ENCODE measurements at places on chromosomes 5 and 9.

DNA sequence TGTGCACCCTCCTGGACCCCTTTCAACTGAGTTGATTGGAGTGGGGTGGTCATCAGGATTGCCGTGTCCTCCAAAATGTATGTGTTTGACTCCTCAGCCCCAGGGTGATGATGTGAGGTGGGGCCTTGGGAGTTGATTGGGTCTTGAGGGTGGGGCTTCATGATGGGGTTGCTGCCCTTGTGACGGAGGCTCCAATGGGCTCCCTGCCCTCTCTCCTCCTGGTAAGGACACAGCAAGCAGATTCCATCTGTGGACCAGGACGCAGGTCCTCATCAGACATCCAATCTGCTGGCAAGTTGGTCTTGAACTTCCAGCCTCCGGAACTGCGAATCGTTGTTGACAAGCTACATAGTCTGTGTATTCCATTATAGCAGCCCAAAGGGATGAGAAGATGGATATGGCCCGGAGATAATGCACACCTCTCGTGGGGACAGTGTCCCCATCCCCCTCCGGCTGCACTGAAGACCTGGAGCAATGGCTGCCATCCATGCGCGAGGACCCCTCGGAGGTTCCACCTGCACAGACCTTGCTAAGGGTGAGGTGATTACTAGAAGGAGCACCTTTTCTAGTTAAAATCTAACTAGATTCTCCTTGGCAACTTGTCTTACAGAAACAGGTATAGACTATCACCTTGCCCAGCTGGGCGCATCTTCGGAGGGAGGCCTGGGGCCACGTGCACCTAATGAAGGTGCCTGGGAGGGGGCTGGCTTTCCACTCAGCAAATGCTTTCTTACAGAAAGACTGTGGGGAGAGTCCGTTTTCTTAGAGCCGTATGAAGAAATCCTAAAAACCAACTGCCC lies 75.7 kb upstream of the IRX4 start:
- no peak for DNase-seq

GRCh38 chr5:131647048-131647769 lies 12.2 kb upstream of the RAPGEF6 start:
- DNase-seq = no peak

- DNase-seq = no peak
These were observed 20.8 kb downstream of the ASS1 start for GRCh38 chr9:130465383-130466096.

DNA sequence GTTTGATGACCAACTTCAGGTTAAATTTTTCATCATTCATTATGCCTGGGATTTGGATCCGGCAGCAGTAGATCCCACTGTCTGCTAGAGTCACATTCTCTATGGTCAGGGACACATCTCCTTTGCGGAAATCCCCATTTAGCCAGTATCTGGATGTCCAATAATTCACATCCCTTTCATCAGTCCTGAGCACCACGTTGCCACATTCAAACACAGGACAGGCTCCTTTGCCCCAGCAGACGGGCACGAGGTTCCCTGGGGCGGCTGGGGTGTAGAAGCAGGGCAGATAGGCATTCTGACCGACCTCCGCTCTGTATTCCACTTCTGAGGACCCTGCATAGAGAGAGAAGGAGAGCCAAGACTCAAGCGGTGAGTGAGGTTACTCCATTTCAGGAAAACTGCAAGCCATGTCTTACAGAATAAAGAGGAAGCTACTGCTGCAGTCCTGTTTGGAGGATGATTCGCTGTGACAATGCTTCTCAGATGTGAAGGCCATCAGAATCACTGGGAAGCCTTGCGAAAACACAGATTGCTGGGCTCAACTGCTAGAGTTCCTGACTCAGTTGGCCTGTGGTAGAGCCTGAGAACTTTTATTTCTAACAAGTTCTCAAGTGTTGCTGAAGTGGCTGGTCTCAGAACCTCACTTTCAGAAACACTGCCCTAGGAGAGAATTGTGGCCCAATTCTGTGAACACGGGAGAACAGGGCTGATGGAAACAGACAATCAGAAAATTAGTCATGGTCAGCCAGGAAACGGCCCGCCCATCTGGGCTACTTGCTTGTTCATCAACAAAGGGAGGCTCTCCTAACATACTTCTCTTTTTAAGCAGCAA lies 2.0 kb downstream of the HAVCR2 start:
- no peak for DNase-seq

DNA sequence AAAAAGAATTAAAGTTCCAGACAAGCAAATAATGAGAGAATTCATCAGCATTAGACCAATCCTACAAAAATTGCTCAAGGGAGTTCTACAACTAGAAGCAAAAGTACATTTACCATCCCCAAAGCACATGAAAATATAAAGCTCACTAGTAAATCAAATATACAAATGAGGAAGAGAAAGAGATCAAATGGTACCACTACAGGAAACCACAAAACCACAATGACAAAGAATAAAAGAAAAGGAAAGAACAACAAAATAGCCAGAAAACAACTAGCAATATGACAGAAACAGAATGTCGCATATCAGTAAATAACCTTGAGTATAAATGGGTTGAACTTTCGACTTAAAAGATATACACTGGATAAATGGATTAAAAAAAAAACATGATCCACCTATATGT lies 739.0 kb downstream of the DTWD2 start:
- DNase-seq = no peak

- no peak for DNase-seq
These were observed 8.8 kb downstream of the LRRC14B start for GRCh38 chr5:199950-200645.

DNA sequence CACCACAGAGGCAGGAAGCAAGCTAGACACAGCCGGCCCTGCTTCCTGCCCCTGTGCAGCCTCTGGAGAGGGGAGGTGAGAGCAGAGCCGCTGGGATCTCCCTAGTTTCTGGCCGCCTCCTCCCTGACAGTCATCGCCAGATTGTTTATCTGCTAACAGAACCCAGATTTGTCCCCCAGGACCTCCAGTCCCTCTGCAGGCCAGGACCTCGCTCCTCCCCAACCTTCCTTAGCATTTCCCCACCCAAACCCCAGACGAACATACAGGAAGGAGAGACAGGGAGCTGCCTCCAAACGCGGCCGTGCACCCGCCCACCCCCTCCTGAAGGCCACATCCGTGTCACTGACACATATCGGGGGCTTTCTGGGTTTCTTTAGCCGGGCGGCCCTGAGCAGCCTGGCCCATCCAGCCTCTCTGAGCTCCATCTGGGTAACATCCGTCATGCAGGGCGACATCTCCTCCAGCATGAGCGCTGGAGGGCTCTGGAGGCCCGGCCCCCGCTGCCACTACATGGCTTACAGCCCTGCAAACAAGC lies 47.5 kb downstream of the DBH start:
- peak; percentile 65 for DNase-seq

DNA sequence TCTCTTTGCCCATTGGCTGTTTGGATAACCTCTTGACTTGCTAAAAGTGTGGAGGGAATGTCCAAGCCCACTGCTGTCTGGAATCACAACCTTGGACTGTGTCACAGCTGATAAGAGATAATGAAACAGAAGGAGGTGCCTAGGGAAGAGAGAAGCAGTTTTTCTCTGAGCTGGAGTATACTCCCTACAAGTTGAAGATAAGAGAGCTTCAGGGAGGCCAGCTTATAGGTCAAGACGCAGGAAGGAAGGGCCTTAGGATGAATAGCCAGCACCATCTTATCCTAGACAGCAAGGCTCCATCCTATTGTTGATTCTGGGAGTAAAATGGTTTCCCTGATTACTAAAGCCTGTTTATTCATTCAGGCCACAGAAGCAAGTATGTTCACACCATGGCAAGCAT lies 244.7 kb downstream of the NPR3 start:
- no peak for DNase-seq

GRCh38 chr9:7258688-7259396 lies 501.1 kb downstream of the KDM4C start:
- no peak for DNase-seq

Data from stimulated activated CD4-positive, alpha-beta T cell treated with anti-CD3 and anti-CD28 coated beads, TNF-alpha, amount 100 ng/mL, for 1 hour (primary cell).